ENCODE measurements at places on chromosomes 3 and 15. TPM values are rescaled to one million over a fixed set of nuclear protein-coding genes. Genes with fewer than 3 reads are reported as not detected.

CHRNA3 gene
- 0.27 TPM for polyA plus RNA-seq

- peak; percentile 48 for DNase-seq
These were observed 41.0 kb upstream of the LIMD1 start for GRCh38 chr3:45553469-45553974.

- DNase-seq, result no peak
These were observed 17.5 kb upstream of the HHATL start for GRCh38 chr3:42720126-42720525.

GRCh38 chr3:49198611-49199230 is 27.3 kb downstream of the KLHDC8B start:
- DNase-seq, result no peak

- DNase-seq, result peak; percentile 89
These were observed at the start of gene MAGI1 for GRCh38 chr3:66038726-66039589. Gene MAGI1, minus strand, starts transcription at chr3:66038918. Its CDS starts 610 bp downstream, at chr3:66038308.

- no peak for DNase-seq
These were observed 12.8 kb upstream of the MEIS2 start for GRCh38 chr15:37112971-37113670.

ZNF80 gene
- polyA plus RNA-seq, result not detected

- DNase-seq, result no peak
These were observed 109.2 kb downstream of the CPNE4 start for GRCh38 chr3:131925571-131925970.

DNA sequence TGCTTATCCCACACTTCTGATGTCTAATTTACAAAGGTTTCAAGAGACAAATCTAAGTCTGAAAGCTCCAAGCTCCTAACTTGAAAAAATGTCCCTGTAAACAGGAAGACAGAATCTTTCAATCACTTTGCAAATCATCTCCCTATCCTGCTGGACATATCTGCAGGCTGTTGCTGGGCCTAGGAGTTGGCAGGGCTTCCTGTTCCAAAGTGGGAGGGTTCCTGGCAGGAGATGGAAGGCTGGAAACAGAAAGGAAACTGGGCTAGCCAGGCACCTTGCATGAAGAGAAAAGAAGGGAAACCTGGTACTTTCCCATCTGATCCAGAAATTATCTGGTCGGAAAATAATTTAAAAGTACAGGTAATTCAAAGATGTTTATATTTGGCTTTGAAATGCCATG is 227.3 kb upstream of the IL12A start:
- no peak for DNase-seq

DNA sequence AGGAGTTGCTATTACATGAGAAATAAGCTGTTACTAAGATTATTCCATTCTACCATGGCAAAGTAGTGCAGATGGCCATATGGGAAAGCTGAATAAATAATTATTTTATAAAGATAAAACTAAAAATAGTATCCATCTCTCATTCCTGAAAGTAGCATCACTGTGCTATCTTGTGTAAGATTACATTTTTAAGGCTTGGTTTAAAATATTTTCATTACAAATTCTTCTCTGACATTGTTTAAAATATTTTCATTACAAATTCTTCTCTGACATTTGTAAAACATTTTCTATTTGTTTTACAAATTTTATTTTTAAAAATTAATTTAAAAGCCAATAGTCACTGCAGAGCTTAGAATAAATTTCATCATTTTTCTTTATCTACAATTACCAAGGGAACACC is 665.5 kb upstream of the NAALADL2 start:
- DNase-seq, result no peak

DNA sequence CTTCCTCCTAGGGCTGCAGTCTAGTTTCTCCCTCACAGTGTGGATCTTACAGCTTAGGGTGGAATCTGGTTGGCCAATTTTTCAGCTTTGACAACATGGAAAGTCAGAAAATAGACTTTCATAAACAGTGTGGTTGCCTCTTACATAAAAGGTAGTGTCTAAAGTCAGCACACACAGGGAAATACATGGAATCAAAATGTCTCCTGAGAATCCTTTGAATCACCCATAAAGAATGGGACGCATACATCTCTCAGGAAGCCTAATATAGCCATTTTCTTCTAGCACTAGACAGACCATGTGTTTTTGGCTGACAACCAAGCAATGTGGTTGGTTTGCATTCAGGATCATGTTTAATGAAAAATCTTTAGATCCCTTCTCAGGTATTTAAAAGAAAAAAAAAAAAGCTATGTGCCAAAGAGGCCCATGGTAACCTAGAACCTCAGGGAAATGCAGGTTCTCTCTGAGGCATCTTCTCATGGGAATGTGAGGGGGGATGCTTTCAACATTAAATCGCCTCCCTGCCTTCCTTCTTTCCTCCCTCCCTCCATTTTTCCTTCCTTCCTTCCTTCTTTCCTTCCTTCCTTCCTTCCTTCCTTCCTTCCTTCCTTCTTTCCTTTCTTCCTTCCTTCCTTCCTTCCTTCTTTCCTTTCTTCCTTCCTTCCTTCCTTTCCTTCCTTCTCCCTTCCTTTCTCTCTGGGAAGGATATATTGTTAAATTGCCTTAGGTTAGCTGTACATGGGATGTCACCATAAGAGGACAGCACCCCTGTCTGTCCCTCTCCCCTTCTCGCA is 34.3 kb upstream of the ZBTB38 start:
- no peak for DNase-seq

SACM1L gene
- 19.0 TPM for polyA plus RNA-seq
